ENCODE measurements at places on chromosomes 11 and 22.
A peak's percentile ranks its signal among the peaks of the same experiment; 100 is the strongest.

DNA sequence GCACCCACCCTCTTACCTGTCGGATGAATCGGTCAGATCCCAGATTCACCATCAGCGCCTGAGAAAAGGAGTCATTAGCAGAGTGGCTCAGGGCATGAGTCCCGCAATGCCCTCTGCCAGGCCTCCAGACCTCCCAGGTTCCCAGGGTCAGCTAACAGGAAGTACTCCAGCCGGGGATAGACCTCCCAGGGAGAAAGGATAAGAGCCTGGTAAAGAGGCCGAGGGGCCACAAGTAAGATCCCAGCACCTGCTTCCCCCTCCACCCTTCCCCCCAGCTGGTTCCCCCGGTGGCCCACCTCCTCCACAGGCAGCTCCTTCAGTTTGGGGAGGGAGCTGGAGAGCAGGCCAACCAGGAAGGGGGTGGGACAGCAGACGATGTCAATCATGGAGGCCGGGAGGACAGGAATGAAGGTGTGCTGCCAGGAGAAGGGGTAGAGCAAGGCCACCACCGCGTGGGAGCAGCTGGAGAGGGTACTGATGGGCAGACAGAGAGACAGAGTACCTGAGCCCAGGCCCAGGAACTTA lies 16.4 kb downstream of the RPL27A start:
- no peak for DNase-seq

DNA sequence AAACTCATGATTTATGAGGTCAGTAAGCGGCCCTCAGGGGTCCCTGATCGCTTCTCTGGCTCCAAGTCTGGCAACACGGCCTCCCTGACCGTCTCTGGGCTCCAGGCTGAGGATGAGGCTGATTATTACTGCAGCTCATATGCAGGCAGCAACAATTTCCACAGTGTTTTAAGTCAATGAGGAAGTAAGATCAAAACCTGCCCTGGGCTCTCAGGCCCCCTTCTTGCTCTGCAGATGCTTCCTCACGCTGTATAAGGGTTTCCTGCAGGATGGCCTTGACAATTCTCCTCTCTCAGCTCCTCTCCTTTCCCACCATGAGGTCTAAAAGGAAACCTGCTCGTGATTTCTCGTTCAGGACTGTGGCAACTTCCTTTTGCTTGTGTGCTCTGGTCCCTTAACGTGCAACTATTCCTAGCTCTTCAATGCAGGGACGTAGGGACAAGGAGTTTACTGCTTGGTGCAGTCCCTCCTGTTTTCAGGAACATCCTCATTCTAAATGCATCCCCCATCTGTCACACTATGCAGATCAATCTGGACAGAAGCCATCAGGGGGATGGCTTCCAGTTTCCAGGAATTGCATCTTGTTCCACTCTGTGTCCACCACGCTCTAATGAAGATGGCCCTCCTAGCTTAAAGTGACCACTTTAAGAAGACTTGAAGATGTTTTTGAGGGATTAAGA lies 64.3 kb upstream of the IGLL5 start:
- DNase-seq, result no peak

DNA sequence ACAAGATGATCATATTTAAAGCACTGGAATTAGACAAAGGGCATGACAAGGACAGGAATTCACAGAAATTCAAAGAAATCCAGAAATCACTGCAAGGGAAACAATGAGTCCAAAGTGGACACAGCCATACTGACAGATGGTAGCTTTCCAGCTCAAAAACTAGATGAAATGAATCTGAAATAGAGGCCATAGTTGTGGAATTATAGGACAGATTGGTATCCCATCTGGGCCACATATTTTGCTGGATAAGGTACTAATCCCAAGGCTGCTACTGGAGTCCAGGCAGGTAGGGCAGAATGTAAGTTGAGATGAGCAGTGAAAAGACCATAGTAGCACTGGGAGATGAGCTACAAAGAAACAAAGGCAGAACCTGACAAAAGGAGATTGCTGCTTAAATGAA lies 258.3 kb upstream of the ANO3 start:
- DNase-seq, result no peak

DNA sequence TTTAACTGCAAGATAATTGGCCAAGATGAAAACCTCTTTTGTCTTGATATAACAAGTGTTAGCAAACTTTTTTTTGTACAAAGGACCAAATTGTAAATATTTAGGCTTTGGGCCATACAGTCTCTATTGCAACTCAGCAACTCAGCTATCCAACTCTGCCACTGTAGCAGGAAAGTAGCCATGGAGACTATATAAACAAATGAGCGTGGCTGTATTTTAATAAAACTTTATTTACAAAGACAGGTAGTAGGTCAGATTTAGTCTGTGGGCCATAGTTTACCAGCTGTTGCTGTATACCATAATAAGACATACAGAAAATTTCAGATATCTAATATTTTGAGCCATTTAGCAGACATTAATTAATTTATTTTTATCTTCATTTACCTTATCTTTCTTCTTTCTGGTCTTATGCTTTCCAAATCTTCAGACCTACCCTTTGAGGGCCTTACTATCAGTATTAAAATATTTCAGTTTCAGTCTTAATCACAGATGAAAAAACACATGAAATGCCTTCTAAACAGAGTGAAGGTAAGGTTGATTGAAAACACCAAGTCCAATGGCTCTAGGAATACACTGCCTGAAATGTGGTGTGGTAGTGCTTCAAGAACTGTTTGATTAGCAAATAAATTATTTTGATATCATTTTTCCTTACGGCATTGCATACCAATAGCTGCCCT lies 256.9 kb upstream of the CTSC start:
- DNase-seq, result no peak

DNA sequence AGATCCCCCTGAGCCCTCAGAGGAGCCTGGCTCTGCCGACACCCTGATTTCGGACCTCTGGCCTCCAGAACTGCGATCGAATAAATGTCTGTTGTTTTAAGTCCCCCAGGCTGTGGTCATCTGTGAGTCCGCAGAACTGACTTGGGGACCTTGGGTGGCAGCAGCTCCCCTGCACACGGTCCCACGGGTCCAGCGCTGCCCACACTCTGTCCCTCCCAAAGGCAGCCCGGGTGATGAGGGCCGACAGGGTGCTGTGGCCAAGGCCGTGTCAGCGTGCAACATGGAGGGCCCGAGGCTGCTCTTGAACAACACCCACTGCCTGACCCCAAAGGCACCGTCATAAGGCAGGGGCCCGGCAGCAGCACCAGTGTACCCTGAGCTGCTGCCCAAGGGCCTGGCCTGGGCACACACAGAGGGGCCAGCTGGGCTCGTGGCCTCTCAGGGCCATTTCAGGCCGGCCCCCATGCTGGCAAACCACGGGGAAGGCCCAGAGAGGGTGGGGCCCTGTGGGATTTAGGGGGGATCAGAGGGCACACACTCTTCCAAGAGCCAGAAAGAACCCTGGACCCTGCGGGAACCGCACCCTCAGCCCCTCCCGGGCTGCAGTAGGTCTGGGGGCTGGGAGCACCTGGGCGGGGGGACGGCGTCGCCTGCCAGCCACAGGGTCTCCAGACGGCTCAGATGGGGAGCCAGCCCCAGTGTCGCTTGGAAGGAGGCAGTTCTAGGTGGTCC lies 77.1 kb upstream of the PRR5 start:
- no peak for DNase-seq

DNA sequence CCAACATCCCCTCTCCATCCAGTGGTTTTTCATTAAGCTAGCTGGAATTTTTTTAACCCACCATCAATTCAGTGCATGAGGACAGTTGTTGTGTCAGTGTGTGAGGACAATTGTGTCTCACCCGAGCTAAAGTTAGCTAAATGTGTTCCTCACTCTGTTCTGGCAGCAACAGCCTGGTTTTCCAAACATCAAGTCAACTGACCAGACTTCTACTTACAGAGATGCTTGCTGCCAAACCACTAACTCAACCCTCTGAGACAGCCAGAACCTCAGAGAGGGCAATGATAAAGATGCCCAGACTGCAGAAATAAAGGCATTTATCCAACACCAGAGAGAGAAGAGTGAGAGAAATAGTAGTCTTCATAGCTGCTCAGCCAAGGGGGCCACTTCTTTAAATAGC lies 6.7 kb downstream of the PAMR1 start:
- DNase-seq, result peak; percentile 45

DNA sequence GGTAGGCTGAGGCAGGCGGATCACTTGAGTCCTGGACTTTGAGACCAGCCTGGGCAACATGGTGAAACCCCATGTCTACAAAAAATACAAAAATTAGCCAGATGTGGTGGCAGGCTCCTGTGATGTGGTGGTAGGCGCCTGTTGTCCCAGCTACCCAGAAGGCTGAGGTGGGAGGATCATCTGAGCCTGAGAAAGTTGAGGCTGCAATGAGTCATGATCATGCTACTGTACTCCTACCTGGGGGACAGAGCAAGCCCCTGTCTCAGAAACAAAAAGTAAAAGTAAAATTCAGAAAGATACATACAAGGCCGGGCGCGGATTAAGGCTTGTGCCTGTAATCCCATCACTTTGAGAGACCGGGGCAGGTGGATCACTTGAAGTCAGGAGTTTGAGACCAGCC lies 6.3 kb downstream of the LDHAL6A start:
- no peak for DNase-seq

DNA sequence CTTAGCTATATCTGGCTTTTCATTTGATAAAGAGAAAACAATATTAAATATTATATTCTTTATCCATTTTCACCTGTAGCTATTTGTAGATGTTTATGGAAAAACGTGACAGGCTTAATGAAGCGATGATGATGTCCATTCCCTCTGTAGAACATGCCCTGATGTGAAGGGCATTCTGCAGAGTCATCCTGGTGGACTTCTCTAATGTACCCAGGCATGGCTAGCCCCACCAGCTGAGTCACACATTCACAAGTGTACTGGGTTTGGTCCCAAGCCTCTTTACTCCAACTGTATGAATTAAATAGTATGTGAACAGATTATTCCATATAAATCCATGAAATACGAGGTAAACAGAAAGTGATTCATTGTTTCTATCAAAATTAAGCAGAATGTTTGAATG lies 139.3 kb downstream of the CADM1 start:
- no peak for DNase-seq

- DNase-seq, result no peak
Measured at GRCh38 chr11:65695459-65696241, 16.4 kb upstream of the KAT5 start.

- no peak for DNase-seq
Measured at GRCh38 chr11:65183201-65183891, 1.6 kb downstream of the CAPN1 start.

GRCh38 chr11:120515186-120515723 lies 3.7 kb downstream of the GRIK4 start:
- no peak for DNase-seq

DNA sequence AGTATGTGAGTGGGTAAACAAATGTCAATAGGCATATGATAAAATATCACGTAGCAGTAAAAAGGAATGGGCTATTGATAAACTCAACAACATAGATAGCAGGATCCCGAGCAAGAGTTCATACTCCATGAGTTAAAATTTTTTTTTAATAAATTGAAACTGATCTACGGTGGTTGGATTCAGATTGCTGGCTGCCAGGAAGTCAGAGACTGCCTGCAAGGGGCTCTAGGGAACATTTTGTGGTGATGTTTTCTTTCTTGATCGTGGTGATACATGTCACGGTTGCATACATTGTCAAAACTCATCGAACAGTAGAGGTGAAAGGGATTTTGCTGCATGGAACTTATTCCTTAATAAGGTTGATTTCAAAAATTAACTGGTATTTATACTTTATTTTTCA lies 62.6 kb upstream of the WNT7B start:
- no peak for DNase-seq

DNA sequence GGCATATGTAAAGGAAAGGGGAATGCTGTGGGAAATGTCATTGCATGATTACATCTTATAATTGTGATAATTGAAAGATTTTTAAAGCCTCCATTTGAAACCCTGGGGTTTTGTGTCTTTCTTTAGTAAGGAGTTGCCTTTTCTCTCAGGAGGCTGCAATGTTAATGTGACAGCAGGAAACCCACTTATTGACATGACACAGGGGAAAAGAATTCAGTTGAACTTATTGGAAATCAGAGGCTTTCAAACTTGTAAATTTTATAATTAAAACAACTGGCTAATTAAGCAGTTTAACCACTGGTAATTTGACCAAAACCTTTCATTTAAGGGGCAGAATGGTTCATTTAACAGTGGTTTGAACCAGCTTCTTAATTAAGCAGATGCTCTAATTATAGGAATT lies 31.2 kb downstream of the MRPL48 start:
- no peak for DNase-seq

DNA sequence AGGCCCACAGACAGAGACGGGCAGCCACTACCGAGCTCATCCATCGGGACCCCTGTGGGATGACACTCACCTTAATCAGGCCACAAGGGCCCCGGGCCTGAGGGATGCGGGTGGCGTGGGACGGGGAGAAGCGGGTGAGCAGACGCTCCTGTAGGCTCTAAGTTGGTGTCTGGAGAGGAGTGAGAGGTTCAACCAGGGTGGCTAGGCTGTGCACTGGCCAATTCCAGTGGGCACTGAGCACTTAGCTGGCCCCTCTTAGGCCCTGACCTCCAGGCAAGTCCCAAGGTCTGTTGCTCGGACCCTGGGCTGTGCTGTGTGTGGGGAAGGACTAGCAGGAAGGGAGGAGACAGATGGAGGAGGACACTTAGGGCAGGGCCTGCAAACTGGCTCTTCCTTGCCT lies 139.3 kb downstream of the ST3GAL4 start:
- no peak for DNase-seq

DNA sequence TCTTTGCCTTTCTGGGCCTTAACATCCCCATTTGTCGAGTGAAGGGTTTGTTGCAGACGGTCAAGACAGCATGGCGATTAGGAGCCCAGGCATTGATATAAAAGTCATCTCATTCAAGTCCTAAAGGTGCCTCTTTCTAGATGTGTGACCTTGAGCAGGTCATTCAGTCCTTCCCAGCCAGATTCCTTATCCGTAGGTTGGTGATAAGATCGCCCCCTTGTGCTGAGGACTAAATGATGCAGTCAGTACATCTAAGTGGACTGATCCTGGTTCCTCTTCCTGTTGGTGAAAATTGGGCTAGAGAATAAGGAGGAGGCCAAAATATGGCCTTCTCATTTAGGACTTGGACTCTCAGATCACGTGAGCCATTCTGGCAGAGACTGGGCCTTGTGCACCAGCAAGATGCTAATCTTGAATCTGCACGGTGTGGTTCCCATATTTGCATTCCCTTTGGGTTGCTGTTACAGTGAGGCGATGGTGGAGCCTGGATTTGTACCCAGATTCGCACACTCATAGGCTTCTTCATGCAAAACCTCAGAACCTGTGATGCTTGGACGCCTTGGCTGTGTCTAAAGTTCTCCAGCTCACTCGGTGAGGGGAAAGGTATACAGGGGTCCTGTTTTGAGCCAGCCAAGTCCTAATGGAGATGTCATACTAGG lies 156.8 kb downstream of the MYO18B start:
- DNase-seq, result no peak

- DNase-seq, result no peak
Measured at GRCh38 chr22:24504956-24505736, 10.0 kb downstream of the UPB1 start.

GRCh38 chr11:84721561-84721961 lies 905.6 kb downstream of the DLG2 start:
- DNase-seq, result no peak

- DNase-seq, result peak; percentile 55
Measured at GRCh38 chr11:76579056-76579751, 91.3 kb downstream of the LRRC32 start.
